NCI-H2107 (cell line): ENCODE measurements at places on chromosomes 16 and 17.

GRCh38 chr17:5871666-5872065, 198.5 kb upstream of the WSCD1 start:
- no peak for DNase-seq

- no peak for DNase-seq
Observed at GRCh38 chr16:69243479-69243878, 56.5 kb downstream of the SNTB2 start.

DNA sequence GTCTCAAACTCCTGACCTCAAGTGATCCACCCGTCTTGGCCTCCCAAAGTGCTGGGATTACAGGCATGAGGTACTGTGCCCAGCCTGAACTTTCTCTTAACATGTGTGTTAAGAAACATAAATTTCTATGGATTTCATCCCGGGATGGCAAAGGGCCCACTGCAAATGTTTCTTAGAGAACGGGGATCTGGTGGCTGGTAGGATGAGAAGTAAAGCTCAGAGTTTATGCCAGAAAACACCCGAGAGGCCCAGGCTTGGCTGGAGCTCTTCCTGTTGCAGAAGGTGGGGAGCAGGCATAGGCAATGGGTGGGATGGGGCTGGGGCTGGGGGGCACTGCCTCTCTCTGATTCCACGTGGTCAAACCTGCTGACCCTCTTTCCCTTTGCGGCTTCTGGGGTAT, 5.6 kb upstream of the CARHSP1 start:
- DNase-seq: no peak

DNA sequence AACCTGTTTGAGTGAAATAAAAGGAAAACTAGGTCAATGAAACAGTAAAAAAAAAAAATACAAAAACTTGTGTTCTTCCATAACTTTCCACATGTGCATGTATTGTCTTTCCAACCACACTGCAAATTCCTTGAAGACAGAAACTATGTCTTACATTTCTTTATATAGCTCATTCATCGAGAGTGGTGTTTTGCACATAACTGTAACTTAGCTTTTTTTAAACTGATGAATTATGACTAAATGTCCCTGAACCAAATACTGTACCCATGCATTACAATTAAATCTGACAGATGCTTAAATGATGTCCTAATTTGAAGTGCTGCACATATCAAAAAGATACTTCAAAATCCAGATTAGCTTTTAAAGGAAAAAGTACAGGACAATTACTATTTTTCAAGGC, 50.1 kb downstream of the BRIP1 start:
- no peak for DNase-seq

- DNase-seq: no peak
Observed at GRCh38 chr17:65783845-65784334, 222.4 kb upstream of the AXIN2 start.

DNA sequence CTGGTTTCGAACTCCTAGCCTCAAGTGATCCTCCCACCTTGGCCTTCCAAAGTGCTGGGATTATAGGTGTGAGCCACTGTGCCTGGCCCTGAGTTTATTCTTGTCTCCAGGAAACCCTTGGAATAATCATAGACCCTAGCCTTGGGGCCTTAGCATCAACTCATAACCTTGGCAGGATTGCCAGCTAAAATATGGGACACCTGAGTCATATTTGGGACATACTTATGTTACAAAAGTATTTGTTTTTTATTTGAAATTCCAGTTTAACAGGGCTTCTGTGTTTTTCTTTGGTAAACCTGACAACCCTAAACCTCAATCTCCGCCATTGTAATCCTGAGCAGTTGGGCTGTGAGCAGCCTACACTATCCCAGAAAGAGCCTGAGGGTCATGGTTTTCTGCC, 28.6 kb upstream of the TNS4 start:
- DNase-seq: no peak

DNA sequence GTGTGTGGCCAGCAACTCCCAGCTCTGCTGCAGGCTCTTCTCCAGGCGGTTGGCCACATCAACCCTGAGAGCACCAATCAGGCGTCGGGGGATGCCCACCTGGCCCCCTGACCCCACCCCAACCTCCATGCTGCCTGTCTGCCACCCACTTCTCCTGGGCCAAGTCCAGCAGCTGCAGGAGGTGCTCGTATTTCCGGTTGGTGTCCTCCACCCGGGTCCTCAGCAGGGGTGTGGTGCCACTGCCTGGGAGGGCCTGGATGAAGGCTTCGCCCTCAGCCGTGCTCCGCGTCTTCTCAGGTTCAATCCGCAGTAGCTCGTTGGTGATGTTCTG, 44.6 kb downstream of the UBN1 start:
- DNase-seq: no peak

- no peak for DNase-seq
Observed at GRCh38 chr16:60137891-60138290, 1403.8 kb upstream of the GOT2 start.

DNA sequence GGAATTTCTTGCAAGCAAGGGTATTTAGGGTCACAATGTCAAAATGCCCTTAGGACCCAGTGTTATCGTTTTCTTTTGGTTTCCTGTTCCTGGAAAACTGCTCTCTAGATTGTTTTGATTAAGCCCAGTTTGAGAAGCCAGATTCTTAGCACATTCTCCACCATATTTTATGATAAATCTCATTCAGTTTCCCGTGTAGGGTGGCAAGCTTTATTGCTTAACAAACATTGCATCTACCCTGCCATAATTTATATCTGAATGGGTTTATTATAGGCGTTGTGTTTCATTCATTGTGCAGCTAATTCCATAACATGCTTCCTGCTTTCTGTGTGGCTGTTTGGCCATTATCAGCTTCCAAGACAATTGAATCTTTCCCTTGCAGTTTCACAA, 389.1 kb upstream of the DYNLRB2 start:
- DNase-seq: no peak

DNA sequence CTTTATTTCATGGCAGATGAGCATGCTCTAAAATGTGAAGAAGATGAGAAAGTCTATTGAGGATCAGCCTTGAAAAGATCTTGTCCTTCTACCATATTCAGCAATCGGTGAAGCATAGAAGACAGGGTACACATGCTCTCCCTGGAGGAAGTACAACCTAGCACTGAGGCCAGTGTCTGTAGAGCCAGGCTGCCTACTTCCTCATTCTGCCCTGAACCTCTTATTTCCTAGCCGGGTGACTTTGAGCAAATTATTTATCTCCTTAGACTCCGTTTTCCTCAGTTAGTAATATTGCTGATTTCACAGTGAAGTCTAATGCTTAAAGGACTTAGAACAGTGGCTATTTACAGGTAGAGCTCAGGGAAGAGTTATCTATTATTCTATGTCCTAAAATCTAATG, 58.4 kb downstream of the TMEM100 start:
- no peak for DNase-seq

DNA sequence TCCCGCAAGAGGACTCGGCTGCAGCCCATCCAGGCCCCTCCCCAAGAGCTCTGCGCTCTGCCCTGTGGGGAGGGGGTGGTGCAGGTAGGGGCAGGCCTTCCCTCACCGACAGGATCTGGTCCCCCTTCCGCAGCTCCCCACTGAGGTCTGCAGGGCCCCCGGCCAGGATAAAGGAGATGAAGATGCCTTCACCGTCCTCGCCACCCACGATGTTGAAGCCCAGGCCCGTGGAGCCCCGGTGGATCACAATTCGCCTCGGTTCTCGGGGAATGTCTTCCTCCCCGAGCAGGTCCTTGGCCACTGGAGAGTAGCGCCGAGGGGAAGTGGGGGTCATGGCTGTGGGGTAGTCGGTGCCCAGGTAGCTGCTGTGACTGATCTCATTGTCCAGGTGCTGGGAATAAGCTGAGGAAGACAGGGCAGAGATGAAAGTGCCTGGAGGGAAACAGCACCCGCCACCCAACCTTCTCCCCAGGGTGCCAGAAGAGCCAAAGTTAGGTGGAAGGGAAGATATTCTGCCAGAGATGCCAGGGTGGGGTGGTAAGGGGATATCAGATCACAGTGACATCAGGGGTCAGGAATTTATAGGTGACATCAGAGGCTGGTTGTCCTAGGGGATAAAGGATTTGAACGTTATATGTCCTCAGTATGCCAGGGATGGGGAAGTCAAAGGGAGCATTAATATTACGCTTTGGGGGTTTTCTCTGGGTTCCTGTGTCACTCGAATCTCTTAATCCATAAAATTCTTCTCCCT, 17.7 kb upstream of the ASGR1 start:
- no peak for DNase-seq

GRCh38 chr16:52035436-52035835, 511.5 kb downstream of the TOX3 start:
- DNase-seq: no peak

- no peak for DNase-seq
Observed at GRCh38 chr17:15388356-15389041, 47.1 kb upstream of the TEKT3 start.

GRCh38 chr16:57961538-57961937, 9.4 kb downstream of the CNGB1 start:
- no peak for DNase-seq

GRCh38 chr16:54926166-54926838, 4.4 kb upstream of the IRX5 start:
- no peak for DNase-seq

DNA sequence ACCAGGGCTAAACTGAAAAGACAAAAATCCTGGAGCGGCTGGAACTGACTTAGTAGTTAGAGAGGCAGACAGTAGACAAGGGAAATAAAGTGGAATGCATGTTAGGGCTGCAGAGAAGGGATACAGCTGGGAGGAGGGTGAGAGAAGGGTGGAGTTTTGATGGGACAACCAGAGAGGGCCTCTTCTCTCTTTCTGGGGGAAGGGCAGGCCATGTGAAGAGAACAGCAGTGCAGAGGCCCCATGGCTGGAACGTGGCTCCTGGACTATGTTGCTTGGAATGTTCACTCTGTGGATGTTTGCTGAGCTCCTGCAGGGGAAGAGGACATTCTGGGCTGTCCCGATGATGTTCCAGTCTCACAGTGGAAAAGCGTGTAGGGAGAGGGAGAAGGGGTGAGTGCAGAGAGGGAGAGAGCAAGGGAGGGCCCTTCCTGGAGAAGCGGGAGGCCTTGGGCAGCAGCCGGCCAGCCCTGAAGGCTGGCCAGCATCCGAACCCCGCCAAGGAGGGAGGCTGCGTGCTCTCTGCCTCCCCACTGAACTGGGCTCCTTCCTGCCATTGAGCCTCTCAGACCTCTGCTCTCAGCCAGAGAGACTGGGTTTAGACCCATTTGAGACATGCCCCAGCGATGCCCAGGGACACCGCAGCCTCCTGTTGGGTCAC, 33.1 kb upstream of the GSE1 start:
- no peak for DNase-seq

DNA sequence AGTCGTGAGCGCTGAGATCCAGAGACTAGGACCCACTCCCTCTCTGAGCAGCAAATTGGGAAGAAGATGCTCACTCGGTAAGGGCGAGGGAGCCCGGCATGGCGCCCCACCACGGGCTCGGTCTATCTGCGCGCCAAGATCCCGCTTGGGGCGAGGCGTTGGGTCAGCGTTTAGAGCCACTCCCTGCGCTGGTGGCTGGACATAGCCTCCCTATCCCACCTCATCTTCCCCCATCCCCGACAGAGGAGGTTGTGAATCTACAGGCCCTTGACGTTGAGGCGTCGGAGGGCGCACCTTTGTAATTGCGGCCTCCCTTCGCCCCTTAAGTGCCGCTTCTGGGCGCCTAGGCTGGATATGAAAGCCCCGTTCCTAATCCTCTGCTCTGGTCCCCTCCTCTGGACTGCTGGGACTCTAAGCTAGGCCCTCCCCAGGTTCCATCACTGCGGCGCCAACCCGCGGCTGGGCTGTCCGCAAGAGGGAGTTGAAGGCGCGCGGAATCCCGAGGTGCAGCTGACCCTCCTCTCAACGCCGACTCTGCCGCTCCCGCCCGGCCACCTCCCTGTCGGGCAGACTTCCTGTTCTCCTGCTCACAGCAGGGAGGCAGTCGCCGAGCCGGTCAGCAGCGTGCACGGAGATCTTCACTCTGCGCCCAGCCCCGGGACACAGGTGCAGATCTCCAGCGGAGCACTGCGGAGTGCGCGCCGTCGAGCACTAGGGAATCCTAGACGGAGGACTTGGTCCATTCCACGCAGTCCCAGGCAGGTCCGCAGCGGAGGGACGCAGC, 16.1 kb upstream of the HOXB9 start:
- DNase-seq: no peak

DNA sequence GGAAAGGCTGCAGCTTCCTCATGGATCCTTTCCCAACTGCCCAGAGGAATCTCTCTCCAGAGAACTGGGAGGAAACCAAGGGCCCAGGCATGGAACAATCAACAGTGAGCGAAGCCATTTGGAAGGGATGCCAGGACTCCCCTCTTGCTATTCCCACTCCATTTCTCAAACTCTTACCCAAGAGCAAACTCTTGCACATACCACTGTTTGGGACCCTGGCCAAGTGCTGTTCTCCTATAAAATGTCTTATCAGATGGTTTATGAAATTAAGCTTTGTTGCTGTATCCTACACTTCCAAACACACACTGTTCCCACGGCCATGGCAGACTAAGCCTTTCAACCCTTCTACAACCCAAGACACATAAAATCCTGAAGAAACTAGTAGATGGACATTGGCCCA, 48.3 kb upstream of the AXIN2 start:
- no peak for DNase-seq

GRCh38 chr16:22123146-22123545, 30.8 kb downstream of the VWA3A start:
- DNase-seq: no peak

- no peak for DNase-seq
Observed at GRCh38 chr17:8668176-8668740, 37.7 kb upstream of the MYH10 start.

DNA sequence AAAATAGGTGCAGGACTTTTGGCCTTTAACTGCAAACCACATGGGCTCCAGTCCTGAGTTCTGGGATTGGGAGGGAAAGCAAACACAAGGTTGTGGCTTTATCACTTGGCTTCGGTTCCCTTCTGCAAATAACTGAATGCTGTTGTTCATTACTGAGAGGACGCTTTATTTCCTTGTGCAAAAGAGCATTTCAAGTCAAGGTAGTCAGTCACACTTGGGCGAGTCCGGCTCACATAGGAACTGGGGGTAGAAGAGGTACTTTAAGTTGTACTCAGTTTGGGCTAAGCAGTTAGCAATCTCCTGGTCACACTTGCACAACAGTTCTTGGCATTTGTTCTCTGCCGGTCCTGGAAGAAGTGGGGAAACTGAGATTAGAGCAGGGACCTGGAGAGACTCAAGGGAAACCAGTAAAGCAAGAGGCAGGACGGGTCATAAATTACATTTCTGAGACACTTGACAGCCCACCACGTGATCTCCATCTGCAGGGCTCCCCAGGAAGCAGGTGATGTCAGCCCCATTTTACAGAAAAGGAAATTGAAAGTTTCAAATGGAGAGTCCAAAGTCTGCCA, 21.6 kb downstream of the PLA2G10 start:
- DNase-seq: no peak
